Kasumi-1 (cell line): ENCODE measurements at places on chromosomes 7 and 10.

- DNase-seq, result no peak
Measured at GRCh38 chr10:86899132-86899531, 58.3 kb downstream of the MMRN2 start.

- DNase-seq, result no peak
Measured at GRCh38 chr7:95814721-95815120, 42.4 kb downstream of the DYNC1I1 start.

GRCh38 chr10:72685264-72685921 lies 6.5 kb upstream of the MCU start:
- DNase-seq, result no peak

DNA sequence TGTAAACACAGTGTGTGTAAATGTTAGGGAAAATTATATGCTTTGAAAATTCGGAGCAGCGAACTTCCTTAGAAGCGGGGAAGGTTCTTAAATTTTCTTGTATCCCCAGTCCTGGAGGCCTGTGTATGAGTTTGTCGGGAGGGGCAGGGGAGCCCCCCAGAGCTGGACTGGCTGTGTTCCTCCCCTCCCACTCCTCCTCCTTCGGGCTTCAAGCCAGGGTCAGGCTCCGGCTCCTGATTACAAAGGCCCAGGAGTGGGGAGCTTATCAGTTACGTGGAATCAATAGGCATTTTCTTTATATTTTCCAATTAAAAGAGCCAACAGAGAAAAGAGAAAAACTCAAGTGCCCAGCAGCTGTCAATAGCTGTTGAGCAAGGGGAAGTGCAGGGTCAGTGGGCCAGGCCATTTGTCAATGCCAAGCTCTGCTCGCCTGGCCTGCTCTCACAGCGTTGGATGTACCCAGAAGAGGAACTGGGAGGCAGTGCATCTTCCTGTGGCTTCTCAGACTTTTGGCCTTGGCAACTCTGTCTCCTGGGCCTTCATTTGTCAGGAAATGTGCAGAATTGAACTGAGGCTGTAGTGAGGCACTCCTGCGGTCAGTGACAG lies 156.9 kb upstream of the PCBD1 start:
- DNase-seq, result peak; percentile 86
